Skeletal muscle cell (primary cell): ENCODE measurements at places on chromosomes 2 and 18.

GRCh38 chr2:156346731-156347130 is 14.2 kb upstream of the NR4A2 start:
- DNase-seq: no peak

DNA sequence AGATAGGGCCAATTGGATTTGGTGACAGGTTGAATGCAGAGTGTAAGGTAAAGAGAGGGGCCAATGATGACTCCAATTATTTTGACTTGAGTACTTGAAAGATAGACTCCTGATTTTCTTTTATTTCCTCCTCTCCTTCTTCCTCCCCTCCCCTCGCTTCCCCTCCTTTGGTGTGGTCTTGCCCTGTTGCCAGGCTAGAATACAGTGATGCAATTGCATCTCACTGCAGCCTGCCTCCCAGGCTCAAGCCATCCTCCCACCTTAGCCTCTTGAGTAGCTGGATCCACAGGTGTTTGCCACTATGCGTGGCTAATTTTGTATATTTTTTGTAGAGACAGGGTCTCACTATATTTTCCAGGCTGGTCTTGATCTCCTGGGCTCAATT is 2.3 kb downstream of the DGUOK start:
- DNase-seq: no peak

- DNase-seq: peak; percentile 79
Measured at GRCh38 chr18:10912790-10913545, 236.4 kb downstream of the PIEZO2 start.

DNA sequence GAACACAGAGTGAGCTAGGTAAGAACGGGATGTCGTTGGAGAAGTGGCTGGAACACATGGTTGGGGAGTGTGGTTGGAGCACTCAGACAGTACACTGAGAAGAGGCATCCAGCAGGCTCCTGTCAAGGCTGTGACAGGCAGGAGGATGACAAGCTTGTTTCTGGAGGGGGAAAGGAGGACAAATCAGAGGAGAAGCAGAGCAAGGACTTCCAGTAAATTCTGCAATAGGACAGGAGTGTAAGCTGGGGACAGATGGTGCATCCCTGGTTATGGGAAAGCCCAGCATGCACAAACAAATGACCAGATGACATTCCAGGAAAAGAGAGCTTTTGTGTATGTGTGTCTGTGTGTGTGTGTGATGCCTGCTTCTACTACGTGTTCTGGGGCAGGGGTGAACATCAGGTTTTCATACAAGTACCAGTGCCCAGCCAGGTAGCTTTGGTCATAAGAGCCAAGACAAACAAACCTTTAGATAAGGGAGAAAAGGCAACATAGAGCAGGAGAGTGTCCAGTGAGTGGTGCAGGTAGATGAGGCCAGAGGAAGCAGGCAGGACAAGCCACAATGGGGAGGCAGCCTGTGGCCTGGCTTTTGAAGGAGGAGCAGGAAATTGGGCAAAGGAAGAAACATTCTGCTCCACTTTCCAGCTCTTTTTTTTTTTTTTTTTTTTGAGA is 32.1 kb upstream of the MAPK4 start:
- DNase-seq: no peak

GRCh38 chr2:195706161-195706900 is 49.3 kb downstream of the SLC39A10 start:
- no peak for DNase-seq

DNA sequence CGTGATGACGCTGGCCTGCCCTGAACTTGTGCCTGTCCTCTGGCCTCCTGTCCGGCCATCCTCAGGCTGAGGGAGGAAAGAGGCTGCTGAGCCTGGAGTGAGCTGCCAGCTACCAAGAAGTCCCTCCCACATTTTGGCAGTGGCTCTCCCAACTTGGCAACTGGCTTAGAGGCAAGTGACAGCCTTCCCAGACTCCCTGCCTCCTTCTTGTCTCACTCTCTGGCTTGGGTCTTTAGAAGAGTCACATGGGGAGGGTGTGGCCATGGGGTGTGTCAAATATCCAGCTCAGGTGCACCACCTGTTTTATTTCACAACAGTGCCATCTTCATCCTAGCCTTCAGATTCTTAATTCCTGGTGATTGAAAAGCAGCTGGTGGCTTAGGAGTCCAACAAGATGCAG is 222.9 kb downstream of the PRKCE start:
- DNase-seq: no peak

GRCh38 chr18:36468161-36468560 is 170.6 kb downstream of the FHOD3 start:
- DNase-seq: no peak

GRCh38 chr18:39414009-39414700 is 1848.6 kb upstream of the CELF4 start:
- DNase-seq: peak; percentile 41

- DNase-seq: no peak
Measured at GRCh38 chr2:162061021-162061420, 13.0 kb downstream of the DPP4 start.

- no peak for DNase-seq
Measured at GRCh38 chr2:64398516-64399129, 55.3 kb upstream of the LGALSL start.

DNA sequence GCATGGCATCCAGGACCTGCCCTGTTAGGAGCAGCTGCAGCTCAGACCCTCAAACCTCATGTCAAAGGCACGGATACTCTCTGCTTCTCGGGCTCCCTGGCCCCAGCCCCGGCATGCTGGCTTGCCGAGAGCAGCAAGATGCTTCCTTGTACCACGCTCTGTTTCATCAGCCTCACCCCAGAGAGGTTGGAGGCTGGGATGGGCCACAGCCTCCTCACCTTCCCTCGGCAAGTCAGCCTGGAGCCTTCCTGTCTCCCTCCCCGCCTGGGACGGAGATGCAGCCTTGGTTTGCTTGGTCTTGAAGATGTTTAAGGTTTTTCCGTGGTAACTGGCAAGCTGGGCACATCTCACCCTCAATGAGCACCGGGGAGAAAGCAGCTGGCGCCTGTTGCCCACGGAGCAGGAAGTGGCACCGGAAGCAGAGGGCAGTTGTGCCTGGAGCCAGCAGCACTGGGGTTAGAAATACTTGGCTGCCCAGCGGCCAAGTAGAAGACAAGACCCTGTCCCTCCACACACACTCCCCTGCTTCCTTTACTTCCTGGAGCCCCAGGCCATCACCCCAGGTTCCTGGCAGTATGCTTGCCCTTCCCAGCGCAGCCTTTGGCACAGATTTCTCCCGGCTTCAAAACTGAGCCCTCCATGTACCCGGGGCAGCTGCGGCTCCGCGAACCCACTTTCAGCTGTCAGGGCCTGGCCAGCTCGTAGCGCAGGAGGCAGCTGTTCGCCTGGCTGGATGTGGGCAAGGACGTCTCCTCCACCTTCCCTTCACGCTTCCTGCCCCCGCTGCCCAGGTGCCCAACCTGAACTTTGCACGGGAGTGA is 17.4 kb downstream of the FBLN7 start:
- no peak for DNase-seq

- peak; percentile 15 for DNase-seq
Measured at GRCh38 chr2:196372811-196373664, 201.7 kb upstream of the STK17B start.

GRCh38 chr2:216661639-216662375 is 28.6 kb downstream of the IGFBP2 start:
- DNase-seq: no peak

- no peak for DNase-seq
Measured at GRCh38 chr2:5360081-5360480, 332.1 kb upstream of the SOX11 start.

- no peak for DNase-seq
Measured at GRCh38 chr2:155689791-155690190, 642.7 kb downstream of the NR4A2 start.

DNA sequence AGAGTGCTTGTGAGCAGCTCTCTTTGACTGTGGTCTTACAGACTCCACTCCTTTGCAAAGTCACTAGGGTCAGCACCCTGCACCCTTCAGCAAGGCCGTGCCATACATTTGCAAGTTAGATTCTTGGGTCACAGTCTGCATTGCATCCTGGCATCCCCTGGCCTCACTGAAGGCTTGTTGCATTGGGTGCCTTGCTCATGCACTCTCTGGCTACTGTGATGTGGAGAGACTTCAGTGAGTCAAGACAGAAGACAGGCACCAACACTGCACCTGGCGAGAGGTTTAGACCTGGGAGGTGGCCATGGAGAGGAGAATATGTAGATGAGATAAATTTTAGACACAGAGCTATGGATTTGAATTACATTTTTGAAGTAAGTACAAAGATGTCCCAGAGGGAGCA is 146.4 kb upstream of the COPS8 start:
- DNase-seq: no peak
